ENCODE measurements at places on chromosomes 7 and 10.

DNA sequence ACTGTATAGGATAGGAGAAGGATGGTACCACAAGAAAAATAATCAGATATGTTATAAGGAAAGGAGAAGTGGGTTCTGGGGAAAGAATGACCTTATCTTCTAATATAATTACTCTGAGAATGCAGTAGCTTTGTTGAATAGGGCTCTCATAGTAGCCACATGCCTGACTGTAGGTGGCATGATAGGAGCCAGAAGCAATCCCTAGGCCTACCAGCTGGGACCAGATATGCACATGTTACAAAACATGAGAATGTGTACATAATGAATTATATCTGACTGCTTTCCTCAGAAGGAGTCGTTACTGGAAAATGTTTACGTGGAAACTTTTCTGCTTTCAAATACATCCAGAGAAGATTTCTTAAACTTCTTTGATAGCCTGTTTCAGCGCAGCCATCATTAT, 53.2 kb upstream of the FAM3C start:
- DNase-seq: no peak

DNA sequence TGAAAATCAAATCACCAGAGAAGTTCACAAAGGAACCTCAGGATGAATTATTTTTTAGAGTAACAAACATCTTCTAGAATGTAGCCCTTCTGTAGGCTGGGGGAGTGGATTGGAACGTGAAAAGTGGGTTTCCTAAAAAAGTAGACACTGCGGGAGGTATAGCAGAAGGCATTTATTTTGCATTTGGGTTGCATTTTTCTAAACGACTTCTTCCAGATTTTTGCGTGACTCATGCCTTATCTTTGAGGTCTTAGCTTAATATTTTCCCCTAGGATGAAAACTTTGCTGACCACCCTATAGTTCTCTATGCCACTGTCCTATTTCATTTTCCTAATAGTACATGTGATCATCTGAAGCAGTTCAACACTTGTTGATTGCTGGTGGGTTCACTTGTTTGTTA, 112.7 kb upstream of the JCAD start:
- no peak for DNase-seq

DNA sequence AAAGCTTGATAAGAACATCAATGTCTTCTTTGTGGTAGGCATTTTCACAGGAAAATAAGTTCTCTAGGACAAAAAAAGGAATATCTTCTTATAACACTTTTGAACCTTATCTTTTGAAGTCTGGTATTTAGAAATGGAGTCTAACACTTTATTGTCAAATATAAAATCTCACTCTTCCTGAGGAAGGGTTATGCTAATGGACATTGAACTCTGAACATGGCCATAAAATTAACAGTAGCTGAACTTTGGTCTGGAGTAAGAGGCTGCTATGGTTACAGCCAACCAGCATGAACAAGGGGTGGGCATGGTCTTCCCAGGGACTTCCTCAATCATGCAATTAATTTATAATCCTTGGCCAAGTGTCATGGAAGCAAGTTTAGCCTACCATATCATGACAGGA, at the start of gene CLRN3:
CLRN3 (minus strand) TSS at position 199 of the 400 bp plus-strand sequence; CDS start at position 42, 157 bp downstream.
- DNase-seq: no peak

- DNase-seq: no peak
Observed at GRCh38 chr7:25893436-25893835, 258.6 kb upstream of the NFE2L3 start.

DNA sequence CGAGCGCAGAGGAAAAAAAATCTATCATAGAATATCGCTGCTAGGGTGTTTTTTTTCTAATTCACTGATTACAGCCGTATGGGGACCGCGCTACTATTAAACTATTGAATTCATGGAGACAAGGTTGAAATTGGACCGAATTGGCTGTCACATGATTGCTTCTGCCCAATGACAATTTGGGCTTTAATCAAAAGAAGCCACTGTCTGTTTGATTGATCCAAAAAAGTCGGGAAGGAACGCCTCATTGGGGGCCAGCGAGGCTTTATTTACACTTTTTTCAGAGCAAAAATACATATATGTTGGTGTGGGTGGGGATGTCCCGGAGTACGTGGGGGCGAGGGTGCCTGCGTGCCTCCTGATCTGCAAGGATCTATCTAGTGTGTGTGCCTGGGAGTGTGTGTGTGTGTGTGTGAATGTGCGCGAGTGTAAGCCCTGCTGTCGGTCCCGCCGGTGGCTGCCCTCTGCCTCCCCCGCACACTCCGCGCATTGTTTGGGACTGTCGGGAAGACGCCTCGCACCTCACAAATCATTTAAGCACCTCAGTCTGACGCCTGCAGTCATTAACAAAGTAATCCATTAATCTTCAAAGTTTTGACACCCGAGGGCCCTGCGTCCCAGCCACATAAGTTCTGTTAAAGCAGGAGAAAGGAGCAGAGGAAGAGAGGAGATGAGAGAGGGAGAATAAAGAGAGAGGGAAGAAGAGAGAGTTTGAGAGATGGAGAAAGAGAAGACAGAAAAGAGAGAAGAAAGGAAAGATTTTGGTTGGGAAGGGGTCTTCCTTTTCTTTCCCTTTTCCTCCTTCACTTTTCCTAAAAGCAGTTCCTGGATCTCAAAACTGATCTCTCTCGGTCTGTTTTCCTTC, at the start of gene HOXA2:
HOXA2 (minus strand) TSS at position 103 of the 862 bp plus-strand sequence. CDS start 183 bp downstream, outside the sequence.
- DNase-seq: no peak

DNA sequence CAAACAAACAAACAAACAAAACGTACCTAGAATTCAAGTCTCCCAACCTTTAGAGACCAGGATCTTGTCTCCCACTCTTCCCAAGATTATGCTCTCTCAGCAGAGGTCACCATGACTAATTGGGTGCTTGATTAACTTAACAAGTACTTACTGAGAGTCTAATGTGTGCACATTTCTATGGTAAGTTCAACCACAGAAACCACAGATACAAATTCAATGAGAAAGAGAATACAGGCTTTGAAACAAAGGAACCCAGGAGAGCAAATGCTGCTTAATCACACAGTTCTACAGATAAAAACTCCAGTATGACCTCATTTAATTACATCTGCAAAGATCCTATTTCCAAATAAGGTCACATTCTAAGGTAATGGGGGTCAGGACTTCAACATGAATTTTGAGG, 142.8 kb downstream of the DNAJC1 start:
- no peak for DNase-seq

- no peak for DNase-seq
Observed at GRCh38 chr7:17939606-17940301, 540 bp downstream of the SNX13 start.

- DNase-seq: peak; percentile 72
Observed at GRCh38 chr7:3194501-3195141, 106.4 kb upstream of the SDK1 start.

- DNase-seq: no peak
Observed at GRCh38 chr10:9305018-9305655, 1250.6 kb downstream of the GATA3 start.

GRCh38 chr7:23476286-23477156, 6.2 kb upstream of the IGF2BP3 start:
- DNase-seq: no peak

GRCh38 chr10:129078346-129078745, 388.7 kb upstream of the MGMT start:
- no peak for DNase-seq

GRCh38 chr10:55989188-55989587, 371.9 kb downstream of the ZWINT start:
- DNase-seq: no peak

DNA sequence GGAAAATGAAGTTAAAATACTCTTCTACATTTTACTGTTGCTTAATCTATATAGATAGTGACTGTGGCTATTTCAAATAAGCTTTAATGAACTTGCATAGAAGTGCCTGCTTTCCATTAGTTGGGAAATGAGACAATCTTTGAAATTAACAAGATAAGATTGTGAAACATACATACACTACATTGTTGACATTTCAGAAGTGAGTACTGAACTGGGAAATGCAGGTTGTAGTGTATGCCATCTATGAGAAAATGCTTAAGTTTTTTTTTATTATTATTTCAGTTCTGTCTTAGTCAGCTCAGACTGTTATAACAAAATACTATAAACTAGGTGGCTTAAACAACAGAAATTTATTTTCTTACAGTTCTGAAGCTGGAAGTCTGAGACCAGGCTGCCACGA, 49.6 kb upstream of the CSTF2T start:
- no peak for DNase-seq
